AG08396 (cell line): ENCODE measurements at places on chromosomes 5 and 9.
A peak's percentile ranks its signal among the peaks of the same experiment; 100 is the strongest.

GRCh38 chr5:14685757-14686156 is 21.2 kb downstream of the OTULIN start:
- DNase-seq = peak; percentile 56

GRCh38 chr5:122154491-122154890 is 25.1 kb downstream of the ZNF474 start:
- no peak for DNase-seq

DNA sequence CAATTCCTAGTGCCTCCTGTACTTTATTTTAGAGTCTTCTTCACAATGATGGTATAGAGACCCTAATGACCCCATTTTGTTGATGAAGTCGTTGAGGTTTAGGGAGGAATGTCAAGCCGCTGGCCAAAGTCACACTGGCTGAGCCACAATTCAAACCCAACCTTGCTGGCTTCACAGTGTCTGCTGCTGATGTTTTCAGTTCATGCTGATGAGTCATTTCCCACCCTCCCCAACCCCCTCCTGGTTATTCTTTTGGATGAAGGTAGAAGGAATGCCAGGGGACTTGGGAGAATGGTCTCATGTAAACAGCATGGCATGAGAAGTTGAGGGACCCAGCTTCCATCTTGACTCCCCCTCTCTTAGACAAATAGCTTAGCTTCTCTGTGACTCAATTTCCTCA is 68.6 kb downstream of the TMEM252 start:
- DNase-seq = no peak

- peak; percentile 34 for DNase-seq
Measured at GRCh38 chr5:156497804-156498208, 170.8 kb downstream of the SGCD start.

- DNase-seq = no peak
Measured at GRCh38 chr9:20552874-20553557, 69.3 kb downstream of the MLLT3 start.

DNA sequence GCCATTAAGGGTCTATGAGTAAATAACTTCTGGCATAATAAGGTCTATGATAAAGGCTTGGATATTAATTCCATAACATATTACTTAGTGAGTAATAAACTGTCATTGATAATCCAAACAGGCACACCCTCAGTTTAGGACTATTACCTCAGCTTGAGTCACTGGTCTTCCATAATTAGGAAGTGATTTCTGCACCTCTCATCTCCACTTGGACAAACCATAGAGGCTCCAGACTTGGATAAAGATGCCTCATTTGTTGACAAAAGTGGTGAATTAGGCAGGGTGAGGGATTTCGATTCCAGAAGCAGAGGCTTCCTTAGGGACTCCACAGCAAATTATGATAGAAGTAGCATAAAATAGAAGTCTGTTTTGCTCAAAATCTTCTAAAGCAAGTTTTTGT is 127.5 kb upstream of the MTAP start:
- no peak for DNase-seq

- no peak for DNase-seq
Measured at GRCh38 chr9:4035777-4036176, 264.1 kb downstream of the GLIS3 start.

GRCh38 chr9:133731876-133732638 is 6.1 kb downstream of the SARDH start:
- peak; percentile 88 for DNase-seq

GRCh38 chr9:123368536-123369153 is 12.6 kb downstream of the CRB2 start:
- no peak for DNase-seq

- DNase-seq = no peak
Measured at GRCh38 chr5:118597543-118597942, 390.8 kb downstream of the DTWD2 start.

- no peak for DNase-seq
Measured at GRCh38 chr5:107781451-107781850, 110.7 kb upstream of the EFNA5 start.

DNA sequence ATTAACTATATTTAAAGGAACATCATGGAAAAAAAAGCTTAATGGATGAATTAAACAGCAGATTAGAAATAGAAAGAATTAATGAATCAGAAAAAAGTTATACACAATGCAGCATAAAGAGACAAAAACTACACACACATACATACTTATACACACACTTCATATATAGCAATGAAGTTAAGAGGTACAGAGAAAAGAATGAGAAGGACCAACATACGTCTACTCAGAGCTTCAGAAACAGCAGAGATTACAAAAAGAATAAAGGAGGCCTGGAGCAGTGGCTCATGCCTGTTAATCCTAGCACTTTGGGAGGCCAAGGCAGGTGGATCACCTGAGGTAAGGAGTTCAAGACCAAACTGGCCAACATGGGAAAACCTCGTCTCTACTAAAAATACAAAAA is 133.9 kb upstream of the TNPO1 start:
- DNase-seq = no peak

DNA sequence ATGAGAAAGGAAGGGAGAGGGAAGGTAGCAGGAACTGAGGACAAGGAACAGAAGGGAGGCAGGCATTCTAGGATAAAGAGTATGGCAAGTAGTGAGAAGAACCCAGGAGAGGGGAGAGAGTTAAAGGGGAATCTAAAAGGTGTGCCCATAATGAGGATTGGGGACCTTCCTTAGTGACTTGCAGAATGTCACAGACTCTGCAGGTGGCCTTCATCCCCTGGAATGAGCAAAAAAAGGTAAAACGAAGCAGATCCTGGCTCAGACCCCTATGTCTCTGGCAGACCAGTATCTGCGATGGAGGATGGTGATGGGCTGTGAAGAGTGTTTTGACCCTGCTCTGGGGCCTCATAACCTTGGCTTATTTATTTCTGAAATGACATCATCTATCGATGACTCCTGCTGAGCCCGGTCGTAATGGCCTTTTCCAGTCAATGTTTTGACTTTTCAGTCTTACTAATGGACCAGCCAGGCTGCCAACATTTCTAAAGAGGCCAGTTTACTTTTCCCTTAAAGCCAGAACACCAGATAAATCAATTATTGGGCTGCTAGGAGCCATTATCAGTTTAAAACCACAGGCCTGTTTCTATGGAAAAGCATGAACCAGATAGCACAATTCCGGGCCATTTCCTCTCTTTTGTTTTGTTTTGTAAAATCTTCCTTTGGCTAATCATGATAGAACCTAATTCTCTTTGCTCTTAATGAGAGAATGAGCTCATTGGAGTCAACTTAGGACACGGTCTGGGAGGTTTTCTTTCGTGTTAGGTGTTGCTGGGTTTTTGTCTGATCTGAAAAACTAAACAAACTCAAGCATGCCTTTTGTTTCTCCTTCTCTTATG is 3.1 kb downstream of the TMOD1 start:
- DNase-seq = peak; percentile 51

DNA sequence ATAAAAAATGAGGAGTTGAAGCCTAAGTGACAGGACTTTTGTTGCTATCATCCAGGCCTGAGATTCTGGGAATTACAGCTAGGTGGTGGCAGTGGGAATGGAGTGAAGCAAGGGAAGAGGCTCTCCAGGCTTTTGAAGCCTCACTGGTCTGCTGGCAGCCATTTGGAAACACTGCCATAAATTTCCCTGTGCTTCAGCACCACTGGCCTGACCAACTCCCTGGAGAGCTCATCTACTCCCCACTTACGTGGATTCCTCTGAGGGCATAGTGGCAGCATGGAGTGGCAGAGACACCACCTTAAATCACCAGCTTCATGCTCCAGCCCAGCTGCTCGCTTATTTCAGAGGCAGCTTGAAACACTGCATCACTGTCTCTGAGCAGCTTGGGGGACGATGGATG is 518.2 kb downstream of the TLR4 start:
- no peak for DNase-seq

GRCh38 chr9:132401824-132402223 is 4.8 kb downstream of the TTF1 start:
- no peak for DNase-seq

- peak; percentile 24 for DNase-seq
Measured at GRCh38 chr9:19102181-19102630, 498 bp downstream of the HAUS6 start.

GRCh38 chr9:20463823-20464222 is 158.5 kb downstream of the MLLT3 start:
- no peak for DNase-seq

DNA sequence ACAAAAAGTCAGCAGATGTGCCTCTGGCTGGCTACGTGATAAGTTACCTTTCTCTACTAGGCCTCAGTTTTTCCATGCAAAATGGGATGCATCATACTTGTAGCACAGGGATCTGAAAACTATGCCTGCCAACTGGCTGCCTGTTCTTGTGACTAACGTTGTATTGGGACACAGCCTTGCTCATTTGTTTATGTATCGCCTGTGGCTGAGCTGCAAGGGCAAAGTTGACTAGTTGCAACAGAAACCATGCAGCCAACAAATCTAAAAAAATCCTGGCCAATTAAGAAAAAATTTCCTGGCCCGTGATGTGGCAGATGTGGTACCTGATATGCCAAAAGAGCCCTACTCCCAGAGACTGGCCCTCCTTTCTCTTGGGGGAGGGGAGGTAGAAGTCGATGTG is 131.3 kb downstream of the SEC61B start:
- peak; percentile 86 for DNase-seq

GRCh38 chr5:116658141-116658540 is 83.5 kb upstream of the SEMA6A start:
- no peak for DNase-seq

GRCh38 chr5:158121678-158122077 is 262.7 kb upstream of the CLINT1 start:
- no peak for DNase-seq

DNA sequence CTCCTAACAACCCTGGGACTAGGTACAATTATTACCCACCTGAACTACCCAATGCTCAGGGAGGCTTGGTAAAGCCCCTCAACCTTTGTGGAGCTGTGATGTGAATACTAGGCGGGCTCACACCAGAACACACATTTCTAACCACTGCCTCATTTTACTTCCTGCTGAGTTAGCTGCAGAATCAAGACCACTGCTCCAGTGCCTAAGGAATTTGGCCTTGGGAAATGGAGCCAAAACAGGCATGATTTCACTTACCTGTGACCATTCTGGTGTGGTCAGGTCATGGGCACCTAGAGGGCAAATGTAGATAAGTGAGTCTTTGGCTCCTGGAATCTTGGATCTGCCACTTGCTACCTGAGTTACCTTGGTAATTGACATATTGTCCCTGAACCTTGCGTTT is 5.2 kb downstream of the WWC1 start:
- DNase-seq = no peak

DNA sequence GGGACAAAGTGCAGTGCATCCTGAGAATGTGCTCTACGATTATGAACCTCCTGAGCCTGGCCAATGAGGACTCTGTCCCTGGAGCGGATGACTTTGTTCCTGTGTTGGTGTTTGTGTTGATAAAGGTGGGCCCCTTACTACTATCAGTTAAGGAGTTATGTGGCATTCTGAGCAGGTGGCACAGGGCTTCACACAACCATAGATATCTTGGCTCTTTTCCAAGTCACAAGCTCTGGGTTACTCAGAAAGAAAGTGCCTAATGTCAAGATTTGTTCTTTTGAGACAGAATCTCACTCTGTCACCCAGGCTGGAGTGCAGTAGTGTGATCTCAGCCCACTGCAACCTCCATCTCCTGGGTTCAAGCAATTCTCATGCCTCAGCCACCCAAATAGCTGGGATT is 99.0 kb downstream of the GAPVD1 start:
- no peak for DNase-seq

GRCh38 chr5:155434681-155435080 is 421.1 kb downstream of the KIF4B start:
- no peak for DNase-seq

DNA sequence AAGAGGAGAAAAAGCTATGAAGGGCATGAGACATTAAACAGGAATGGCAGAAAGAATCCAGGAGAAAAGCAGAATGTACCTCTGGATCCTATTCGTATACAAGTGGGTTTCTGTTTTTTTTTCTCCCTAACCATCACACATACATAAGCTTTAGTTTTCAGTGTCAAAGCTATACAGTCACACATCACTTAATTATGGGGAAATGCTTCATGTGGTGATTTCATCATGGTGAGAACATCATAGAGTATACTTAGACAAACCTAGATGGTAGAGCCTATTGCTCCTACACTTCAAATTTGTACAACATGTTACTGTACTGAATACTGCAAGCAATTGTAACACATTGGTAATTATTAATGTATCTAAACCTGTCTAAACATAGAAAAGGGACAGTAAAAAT is 290.6 kb downstream of the AOPEP start:
- no peak for DNase-seq

- peak; percentile 89 for DNase-seq
Measured at GRCh38 chr9:134378901-134379338, 52.7 kb downstream of the RXRA start.

- DNase-seq = no peak
Measured at GRCh38 chr5:108639366-108639765, 108.3 kb upstream of the FER start.

- no peak for DNase-seq
Measured at GRCh38 chr5:124935065-124935464, 188.6 kb upstream of the ZNF608 start.

- no peak for DNase-seq
Measured at GRCh38 chr9:130193531-130194377, 21.6 kb downstream of the NCS1 start.

GRCh38 chr5:159933531-159934485 is 17.5 kb downstream of the ADRA1B start:
- DNase-seq = peak; percentile 23

DNA sequence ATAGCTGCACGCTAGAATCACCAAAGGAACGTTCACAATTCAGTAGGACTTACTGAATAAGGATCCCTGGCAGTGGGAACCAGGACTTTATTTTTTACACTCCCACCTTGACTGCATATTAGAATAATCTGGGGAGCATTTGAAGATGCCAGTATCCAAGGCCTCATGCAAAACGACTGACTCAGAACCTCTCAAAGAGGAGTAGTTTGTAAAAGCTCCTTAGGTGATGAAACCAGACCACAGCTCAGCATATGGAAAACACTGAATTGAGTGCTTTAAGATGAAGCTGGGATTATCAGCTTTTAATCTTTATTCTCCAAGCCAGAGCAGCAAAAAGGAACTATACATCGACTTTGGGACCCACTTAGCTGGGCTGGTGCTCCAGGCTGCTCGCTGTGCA is 288.3 kb downstream of the MLLT3 start:
- no peak for DNase-seq

DNA sequence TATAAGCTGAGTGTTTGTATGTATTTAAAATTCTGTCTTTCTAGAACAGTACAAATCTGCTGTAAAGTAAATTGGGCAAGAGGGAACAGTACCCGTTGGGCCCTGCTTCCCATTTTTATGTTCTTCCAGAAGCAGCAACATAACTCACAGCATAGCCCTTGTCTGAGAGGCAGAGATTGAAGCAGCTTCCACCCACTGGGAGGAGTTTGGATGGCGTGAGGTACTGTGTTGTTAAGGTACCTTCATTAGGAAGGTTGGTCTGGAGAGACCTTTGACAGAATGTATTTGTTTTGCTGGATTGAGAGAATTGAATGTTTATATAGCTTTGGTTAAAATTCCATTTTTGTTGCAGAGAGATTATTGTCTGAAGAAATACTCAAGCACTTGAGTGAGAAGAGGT is 24.8 kb downstream of the RAI14 start:
- no peak for DNase-seq

GRCh38 chr5:181215997-181216989 is 6.8 kb upstream of the TRIM41 start:
- DNase-seq = no peak
